ENCODE measurements at places on chromosomes 2 and 18.

GRCh38 chr2:241316825-241317224 is 1.1 kb downstream of the SEPTIN2 start:
- no peak for DNase-seq

DNA sequence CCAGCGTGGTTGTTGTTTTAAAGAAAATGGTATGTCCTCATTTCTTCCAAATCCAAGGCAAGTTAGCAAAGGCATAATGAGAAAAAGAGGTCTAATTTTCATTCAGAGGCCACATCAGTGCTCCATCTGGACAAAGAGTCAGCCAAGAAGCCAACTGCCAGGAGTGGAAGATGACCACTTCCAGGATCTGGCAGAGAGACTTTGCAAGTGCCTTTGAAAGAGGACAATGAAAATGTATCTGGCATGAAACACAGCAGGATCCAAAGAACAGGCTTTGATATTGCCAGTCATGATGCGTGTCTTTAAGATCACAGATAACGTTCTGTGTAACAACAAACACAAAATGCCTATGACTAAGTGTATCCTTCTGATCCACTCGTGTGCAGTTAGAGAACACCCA is 82.8 kb downstream of the AFF3 start:
- DNase-seq = no peak

GRCh38 chr2:127645395-127646291 is at the start of gene GPR17:
TSS of gene GPR17 (plus strand) at chr2:127646153. CDS start at chr2:127650736, 4,583 bp downstream.
- no peak for DNase-seq

- DNase-seq = no peak
Observed at GRCh38 chr2:202237787-202238233, 587 bp downstream of the SUMO1 start.

DNA sequence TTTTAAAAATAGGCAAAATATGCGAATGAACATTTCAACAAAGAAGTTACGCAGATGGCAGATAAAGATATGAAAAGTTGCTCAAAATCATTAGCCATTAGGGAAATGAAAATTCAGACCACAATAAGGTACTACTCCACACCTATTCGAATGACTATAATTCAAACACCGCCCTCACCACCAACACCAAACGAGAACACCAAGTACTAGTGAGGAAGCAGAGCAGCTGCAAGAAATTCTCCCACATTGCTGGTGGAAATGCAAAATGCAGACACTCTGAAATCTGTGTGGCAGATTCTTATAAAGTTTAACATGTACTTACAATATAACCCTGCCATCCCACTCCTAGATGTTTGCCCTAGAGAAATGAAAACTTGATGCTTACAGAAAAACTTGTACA is 17.3 kb upstream of the PRKCE start:
- DNase-seq = no peak

DNA sequence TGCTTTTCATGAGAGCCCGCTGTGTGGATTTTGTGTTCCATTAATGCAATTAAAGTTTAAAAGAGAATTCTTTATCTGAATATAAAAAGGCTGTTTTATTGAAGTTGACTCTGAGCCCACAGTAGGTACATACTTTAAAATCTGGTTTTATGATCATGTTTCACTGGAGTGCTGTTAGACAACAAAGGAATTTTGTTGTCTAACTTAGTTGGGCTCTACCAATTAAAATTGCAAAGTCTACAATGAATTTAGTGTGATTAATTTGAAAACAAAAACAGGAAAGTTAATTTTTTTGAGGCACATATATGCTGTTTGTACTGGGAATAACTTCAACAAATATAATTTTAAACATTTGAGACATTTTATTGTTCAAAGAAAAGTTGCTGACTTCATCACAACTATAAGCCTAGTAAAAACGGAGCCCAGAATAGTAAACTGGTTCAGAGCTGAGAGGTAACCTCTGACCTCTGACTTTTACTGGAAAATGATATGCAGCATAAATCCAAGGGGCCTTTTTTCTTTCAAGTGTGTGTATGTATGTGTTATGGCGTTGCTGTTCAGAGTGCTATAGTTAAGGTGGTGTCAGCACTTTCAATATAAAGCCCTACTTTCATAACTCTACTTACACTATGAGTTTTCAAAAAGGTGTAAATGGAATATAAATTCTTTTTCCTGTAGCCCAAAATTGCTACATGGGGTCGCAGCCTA is 30.2 kb downstream of the MEIS1 start:
- DNase-seq = no peak

DNA sequence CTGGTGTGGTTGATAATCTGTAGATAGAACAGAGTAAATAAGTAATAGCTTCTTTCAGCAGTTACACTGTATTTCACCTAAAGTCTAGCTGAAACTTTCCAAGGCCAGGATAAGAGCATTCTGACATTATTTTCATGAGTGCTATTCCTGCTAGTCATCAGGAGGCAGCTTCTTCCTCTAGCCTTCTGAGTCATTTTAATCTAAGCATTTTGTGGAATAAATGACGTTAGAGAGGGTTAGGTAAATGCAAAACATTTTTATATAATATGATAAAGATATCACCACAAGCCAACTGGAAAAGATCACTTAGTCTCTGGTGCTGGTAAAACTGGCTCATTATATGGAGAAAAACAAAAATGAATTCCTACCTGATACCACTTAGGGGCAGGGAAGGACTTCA is 138.5 kb downstream of the MEP1B start:
- DNase-seq = no peak

DNA sequence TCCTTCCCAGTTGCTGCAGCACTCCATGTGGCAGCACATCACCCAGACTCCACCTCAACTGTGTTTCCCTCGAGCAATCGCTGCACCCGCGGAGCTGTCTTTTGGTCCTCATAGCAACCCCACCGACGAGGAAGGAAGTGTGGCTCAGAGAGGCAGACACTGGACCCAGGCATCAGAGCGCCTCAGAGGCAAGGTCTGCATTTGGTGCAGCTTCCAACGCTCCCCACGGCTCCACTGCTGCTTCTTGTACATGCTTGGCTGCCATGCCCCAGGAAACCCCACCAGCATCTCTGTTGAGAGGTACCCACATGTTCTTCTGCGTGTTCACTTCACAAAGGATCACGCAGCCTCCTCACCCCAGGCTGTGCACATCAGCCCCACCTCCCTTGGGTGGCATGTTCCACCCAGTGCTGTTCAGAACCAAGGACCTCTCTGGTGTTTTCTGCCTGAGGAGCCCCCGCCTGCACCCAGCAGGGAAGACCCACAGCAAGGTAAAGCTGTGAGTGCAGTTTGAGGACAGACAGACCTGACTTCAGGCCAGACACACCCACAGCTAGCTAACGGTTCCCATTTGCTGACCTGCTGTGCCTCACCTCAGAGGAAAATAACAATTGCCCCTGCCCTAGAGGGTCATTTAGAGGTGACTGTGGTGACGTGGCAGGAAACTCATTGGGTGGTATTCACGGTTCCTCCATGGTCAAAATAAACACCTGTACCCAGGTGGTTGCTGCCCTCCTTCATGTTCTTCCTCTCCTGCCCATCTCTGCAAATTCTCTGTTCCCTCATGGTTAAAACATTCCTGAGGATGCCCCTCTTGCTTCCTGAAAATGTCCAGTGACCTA is 326.3 kb upstream of the MYT1L start:
- no peak for DNase-seq

- no peak for DNase-seq
Observed at GRCh38 chr2:26883956-26884355, 36.0 kb downstream of the DPYSL5 start.

DNA sequence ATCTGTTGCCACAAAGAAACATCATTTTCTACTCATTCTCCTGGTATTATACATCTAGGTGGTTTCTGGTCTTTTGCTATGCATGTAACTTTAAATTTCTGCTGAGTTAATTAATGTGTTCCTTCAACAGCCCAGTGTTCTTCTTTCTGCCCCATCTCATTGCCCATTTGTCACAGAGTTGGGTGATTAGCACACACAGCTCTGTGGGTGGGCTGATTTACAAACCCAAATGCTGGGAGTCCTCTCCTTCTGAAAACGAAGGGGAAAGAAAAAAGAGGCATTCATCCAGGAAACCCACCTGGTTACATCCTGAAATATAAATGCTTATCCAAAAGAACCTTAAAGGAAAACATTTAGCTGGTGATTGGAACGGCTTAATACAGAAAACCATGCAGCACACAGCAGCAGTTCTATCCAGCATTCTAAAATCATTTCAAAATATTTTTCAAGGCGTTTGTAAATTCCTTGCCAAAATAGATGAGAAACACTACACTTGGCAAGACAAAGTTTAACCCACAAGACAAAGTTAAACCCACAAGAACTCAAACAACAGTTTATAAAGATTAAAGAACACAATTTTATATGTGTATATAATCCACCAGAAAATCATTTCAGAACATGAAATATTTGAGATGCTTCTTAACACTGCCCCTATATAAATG is 177.9 kb downstream of the ANTXR1 start:
- DNase-seq = no peak

DNA sequence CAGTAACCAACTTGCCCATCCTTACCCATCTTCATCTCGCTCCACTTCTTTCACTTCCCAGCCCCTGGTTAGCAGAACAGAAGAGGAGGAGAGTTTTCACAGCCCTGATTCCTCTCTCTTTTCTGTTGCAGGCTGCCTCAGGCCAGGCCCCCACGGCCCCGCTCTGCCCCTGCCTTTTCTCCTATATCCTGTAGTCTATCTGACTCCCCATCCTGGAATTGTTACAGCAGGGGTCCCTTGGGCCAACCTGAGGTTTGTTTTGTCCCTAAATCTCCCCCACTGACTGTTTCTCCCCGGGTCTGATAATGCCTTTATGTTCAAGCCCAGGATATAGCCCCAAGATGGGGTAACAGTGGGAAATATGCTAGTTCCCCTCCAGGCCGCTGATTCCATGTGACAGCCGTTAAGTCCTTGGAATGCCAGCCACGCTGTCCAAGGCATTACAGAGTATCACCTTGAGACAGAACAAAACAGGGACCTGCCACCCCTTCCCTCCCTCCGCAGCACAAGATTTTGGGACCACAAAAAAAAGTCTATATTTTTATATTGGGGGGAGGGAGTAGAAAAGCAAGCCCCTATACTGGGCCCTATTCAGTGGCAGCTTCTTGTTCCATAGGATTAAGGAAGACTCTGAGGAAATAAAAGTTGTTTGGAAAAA is 1.4 kb downstream of the OST4 start:
- DNase-seq = no peak

- DNase-seq = no peak
Observed at GRCh38 chr2:203687165-203687564, 19.3 kb upstream of the CD28 start.

GRCh38 chr18:31619291-31619690 is 27.6 kb downstream of the TTR start:
- DNase-seq = no peak

GRCh38 chr2:157159221-157159934 is 98.1 kb upstream of the GALNT5 start:
- DNase-seq = no peak

- no peak for DNase-seq
Observed at GRCh38 chr2:152858594-152859265, 140.3 kb downstream of the ARL6IP6 start.

- DNase-seq = no peak
Observed at GRCh38 chr2:136254681-136255080, 136.7 kb upstream of the CXCR4 start.

DNA sequence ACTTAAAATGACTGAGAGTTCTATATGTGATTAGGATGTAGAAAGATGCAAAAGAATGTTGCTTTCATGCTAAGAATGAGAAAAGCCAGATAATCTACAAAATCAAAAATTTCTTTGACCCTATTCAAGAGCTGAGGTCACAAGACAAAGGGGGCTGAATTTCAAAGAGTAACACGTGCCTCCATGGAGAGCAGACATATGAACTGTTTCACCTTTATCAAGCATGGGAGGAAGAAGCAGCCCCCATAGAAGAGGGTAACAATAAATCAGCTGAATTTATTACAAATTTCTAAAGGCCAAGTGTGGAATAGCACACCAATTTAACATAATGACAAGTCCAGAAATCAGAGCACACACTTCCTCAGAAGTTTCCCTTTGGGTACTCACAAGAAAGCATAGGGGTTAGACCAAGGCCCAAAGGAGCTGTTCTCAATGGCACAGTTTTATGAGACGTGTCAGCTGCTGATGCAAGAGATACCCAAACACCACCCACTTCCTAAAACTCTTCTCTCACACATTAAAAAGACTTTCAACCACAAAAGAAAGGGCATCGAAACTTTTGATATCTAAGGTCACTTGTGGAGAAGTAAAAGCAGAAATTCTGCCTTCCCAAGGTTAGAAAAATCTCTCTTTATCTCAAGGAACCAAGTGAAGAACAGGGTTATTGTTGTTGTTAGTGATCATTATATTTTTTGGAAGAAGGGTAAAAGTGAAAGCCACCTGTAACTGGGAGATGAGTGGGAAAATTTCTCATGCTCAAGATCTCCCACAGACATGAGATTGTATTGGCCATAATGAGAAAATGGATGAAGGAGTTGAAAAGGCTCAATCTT is 950.1 kb downstream of the TRIB2 start:
- DNase-seq = no peak

- no peak for DNase-seq
Observed at GRCh38 chr2:172865422-172865821, 129.8 kb downstream of the RAPGEF4 start.

DNA sequence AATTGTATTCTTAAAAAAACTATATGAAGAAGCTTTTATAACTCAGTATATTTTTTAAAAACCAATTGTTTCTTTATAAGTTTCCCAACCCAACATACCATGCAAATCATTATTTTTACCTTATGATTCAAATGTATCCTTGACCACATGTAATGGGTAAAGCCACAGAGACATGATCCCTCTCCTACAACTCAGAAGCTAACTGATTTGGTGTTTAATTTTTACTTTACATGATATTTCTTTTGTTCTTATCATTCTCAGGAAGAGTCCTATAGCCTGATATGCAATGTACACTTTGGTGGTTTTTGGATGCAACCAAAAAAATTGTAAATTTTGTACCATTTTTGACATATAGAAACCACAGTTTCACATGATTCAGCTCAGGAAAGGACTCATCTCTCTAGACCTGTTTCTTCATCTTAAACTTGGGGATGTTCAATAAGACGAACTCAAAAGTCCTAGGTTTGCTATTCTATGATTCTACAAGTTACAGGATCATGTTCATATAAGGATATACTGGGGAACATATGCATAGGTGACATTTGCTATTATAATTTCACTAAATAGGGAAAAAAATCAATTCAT is 85.2 kb upstream of the RBBP8 start:
- no peak for DNase-seq

DNA sequence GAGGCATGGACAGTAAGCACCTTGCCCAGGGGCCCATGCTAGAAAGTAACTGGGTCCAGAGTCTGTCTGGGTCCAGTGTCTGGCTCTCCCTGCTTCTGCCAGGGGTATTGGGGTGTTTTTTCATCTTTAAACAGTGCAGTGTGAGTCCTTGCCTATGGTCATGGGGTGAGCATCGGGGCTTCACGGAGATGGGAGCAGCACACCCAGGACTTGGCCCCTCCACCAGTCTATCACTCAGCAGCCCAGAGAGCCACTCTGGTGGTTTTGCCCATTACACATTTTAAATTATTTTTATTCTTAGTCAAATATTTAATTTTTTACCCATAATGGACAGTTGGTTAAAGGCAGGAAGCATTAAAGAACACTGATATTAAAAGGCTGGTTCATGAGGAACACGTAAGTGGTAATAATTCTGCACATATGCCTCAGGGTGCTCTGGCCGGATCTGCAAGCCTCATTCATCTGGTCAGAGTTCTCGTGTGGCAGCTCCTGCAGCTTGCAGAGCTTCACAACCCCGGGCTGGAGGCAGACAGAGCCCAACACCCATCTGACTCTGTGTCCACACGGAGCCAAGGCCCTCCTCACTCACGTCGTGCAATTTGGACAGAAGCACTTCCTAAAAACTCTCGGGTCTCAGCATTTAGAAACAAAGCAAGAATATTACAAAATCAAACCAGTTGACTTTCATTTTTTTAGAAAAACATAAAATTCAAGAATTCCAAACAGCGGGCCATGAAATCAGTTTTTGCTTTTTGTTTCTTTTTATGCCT is 204.1 kb downstream of the CTIF start:
- DNase-seq = no peak
